Omental fat pad (tissue), 4 donors: ENCODE measurements at places on chromosomes 11 and 22. TPM values are rescaled to one million over a fixed set of nuclear protein-coding genes. Genes with fewer than 3 reads are reported as not detected.

Gene MRGPRF
- 27.8 TPM for total RNA-seq

Gene SOX6
- 41.0 TPM for total RNA-seq

Gene SLC15A3
- total RNA-seq, result 37.6 TPM

Gene PKDREJ
- total RNA-seq, result 0.09 TPM

Gene HTR3A
- total RNA-seq, result not detected

Gene SLC25A45
- total RNA-seq, result 6.8 TPM

Gene KBTBD4
- 18.7 TPM for total RNA-seq

Gene MRGPRX4
- not detected for total RNA-seq

Gene LYVE1
- total RNA-seq, result 321 TPM

- no peak for DNase-seq
Measured at GRCh38 chr11:17428261-17428660, 39.8 kb upstream of the KCNJ11 start.

- no peak for DNase-seq
Measured at GRCh38 chr22:46107753-46108563, 42.4 kb upstream of the PPARA start.

DNA sequence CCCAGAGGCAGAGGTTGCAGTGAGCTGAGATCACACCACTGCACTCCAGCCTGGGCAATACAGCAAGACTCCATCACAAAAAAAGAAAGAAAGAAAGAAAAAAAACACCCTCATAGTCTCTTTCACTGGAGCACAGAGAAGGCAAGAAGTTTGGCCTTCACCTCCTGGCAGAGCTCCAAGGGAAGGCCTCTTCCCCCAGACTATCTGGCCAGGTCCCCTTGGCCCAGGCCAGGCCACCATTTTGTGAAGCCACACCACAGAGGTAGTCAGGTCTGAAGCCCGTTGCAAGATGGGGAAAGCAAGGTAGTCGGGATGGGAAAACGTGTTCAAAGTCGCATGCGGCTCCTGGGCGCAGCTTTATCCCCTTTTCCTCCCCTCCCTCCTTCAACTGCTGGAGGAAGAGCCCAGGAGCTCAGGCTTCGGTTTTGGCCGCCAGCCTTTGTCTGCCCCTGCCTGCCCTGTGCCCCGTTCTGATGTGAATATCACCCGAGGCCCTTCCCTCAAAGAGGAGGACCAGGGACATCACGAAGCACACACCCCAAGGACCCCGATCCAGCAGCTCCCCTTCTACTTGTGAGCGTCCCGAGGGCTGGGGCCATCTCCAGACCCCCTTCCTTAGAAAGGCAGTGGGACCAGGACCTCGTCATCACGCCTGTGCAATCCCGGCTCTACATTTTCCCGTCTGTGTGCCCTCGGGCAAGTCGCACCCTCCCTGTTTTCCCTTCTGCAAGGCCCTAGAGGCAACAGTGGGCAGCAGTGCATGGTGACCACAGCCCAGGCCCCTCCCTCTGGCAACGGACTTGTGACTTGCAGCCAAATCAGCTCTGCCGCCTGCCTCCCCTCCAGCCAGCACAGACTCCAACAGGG, 17.7 kb downstream of the CABP7 start:
- no peak for DNase-seq

DNA sequence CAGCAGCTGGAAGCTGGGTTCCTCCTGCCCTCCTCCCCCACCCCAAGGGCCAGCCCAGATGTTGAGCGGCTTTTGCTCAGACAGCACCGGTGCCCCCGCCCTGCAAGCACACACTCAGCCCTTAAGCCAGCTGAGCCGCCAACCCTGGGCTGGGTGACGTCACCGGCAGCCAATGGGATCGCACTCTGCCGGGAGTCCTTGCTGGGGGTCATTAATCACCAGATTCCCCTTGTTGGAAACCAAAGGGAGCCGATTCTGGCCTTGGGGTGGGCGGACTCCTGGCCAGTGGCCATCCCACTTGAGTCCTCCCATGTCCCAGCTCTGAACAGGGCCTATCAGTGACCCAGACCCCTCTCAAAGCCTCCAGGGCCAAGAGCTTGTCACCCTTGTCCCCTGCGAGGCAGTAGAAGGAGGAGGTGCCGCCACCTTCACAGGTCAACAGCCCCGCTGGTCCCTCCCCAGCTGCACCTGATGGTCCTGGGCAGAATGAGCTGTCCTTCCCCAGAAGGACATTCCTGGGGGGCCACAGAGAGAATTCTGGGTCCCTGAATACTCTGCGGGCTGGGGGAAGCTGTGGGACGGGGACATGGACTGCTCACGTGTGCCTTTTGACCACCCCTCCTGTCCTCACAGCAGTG, 7.4 kb downstream of the DUSP8 start:
- no peak for DNase-seq

DNA sequence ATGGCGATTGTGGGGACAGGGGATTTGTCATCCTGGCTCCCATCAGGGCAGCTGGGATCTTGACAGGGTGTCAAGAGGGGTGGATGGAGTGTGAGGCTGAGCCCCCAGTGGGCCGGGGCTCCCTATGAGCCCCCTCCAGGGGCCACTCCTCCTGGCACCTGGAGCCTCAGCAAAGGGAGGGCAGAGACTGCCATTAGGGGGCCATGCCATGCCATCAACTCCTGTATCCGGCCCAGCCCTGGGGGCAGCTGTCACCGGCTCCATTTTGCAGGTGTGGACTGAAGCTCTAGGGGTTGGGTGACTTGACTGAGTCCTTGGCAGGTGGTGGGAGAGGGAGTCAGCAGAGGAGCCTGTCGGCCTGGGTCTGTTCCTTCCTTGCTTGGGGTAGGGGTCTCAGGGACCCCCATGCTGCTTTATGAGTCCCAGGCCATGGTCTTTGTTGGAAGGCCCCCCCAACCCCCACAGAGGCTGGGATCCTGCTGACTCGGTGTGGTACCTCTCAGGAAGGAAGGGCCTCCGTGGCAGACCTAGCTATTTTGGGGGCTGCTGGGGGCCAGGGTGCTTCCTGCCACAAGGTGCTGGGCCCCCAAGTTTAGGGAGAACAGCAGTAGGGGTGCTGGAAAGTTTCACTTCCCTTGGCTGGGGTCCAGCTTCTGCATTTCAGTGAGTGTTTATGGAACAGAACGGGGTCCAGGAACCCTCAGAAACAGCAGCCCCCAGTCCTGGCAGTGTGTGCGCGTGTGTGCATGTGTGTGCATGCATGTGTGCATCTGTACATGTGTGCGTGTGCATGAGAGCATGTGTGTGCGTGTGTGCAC, 1.5 kb downstream of the ACY3 start:
- no peak for DNase-seq

DNA sequence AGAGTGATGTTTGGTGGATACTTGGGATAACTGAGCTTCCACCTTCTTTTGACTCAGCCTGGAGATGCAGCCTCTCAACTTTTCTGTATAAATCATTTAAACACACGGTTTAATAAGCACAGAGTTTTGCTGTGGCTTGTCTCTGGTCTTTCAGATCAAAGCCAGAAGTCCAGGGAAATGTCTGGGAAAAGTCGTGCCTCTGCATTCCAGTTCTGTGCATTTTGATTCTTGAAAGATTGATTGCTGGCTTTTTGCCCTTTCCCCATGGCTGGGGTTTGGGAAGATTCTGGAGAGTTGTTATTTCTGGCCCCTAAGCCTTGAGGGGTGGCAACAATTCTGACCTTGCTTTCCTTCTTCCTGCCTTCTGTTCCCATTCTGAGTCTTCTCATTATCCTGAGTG, 154.1 kb downstream of the COMMD9 start:
- DNase-seq, result no peak

DNA sequence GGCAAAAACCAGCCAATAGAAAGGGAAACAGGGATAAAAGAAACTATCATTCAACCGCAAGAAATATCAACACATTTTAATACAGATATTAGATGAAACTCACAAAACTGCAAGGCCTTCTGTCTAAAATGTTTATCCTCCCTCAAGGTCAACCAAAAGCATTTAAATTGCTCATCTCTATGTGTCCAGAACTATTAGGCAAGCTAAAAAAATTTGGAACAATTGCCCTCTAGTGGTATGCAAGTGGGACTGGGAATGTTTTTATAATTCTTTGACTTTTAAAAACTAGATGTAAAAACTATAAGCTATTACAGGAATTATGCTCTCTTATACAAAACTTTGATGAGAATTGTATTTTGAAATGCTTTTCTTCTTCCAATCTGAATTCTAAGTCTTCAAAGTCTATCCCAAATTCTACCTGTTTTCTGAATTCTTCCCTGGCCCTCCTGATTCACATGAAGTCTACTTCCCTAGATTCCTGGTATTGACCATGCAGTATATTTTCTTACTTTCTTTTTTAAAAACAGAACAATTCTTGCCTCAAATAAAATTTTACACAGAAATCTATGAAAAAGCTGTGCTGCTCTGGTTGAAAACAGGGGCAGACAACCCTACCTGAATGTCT, 4.9 kb downstream of the CWC15 start:
- no peak for DNase-seq

DNA sequence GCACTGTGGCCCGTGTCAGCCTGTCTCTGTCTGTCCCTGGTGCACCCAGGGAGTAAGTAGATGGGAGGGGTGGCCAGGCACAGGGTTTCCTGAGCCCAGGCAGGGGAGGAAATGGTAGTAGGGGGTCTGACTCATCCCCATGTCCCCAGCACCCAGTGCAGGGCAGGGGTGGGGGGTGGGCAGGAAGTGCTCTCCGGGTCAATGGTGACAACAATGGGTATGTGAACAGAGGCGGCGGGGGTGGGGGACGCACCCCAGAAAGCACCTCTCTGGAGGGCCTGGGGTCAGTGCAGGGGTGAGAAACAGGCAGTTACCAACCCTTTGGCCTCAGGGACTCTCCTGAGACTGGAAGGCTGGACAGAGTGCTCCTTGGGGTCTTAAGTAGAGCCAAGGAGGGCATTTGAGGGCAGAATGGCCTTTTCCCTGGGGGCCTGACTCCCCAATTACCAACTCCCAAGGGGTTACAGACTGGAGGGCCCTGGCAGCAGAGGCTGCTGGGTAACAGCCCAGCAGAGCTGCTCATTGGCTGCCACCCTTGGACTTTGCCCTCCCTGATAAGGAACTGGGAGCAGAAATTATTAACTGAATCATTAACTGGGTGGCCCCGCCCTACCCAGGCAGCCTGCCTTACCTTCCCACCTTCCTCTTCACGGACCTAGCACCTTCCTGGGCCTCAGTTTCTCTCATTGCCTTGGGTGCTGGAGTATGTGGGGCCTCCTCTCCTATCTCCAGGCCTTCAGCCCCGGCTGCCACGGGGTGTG, 4.2 kb downstream of the MYRF start:
- no peak for DNase-seq

- DNase-seq, result no peak
Measured at GRCh38 chr22:48837341-48837935, 990.2 kb downstream of the BRD1 start.

DNA sequence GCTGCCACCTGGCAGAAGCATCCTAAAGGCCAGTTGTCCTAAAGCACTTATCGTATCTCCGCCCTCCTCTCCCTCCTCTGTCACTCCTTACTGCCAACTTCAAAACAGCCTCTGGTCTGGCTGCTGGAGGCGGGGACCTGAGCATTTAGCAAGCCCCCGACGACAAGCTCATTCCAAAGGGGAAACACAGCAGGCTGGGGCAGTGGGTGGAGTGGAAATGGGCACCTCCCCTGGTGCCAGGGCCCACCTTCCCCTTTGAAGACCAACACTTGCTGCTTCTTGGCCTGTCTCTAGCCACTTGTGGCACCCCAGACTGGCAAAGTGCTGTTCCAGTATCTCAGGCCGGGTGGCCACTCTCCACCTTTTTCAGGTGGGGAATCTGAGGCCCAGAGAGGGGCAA, 3.6 kb downstream of the MAP3K11 start:
- no peak for DNase-seq

GRCh38 chr11:67421430-67422031, 6.1 kb downstream of the CARNS1 start:
- no peak for DNase-seq

DNA sequence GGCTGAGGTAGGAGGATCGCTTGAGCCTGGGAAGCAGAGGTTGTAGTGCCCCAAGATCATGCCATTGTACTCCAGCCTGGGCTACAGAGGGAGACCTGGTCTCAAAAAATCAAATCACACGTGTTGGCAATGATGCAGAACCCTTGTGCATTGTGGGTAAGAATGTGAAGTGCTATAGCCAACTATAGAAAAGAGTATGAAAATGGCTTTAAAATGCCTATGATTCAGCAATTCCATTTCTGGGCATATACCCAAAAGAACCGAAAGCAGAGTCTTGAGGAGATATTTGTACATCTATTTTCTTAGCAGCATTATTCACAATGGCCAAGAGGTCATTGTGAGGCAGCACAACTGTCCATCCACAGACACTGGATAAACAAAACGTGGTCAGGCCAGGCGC, 2.6 kb upstream of the FADS3 start:
- no peak for DNase-seq

DNA sequence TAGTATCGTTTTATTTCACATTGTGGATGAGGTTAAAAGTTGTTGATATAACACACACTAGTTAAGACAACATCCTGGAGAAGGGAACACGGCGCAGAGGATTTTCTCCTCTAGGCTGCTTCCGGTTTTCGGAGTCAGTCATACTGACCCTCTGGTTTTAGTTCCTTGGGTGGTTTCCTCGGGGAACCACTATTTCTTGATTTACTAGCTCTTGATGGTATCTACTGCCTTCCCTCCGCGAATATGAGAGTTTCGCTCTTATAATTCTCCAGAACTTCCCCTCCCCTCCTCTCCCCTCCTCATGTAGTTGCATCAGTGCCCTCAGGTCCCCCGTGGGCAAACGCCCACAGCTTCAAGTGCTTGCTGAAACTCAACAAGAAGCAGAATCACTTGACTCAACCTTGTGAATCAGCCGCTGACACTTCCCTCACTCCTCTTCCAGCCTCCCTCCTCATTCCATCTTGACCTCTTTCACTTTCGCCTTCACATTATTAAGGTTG, 15.9 kb upstream of the APOBEC3A start:
- DNase-seq, result no peak

DNA sequence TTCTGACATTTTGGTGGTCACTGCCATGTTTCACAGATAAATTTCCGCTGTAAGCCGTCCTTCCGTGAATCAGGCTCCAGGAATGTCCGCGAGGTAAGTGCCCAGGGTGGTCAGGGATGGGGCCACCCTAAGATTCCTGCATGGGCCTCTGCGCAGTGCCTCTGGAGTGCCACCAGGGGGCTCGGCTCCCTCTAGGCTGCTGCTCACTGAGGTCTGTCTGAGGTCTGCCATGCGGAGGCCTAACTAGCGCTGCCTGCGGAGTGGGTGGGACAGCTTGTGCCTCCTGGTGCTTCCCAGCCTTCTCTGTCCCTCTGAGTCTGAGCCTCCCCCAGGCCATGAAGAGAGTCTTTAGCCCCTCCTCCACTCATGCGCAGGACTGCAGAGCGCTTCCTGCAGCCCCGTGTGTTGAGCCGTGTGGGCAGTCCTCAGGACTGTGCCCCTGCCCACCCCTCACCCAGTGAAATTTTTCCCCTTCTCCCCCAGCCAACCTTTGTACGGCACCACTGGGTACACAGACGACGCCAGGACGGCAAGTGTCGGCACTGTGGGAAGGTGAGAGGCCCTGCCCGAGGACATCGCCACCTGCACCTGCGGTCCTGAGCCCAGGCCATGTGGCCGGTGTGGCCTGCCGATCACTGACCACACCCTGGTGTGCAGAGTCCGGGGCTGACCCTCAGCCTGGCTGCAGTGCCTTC, 11.9 kb upstream of the MDK start:
- DNase-seq, result no peak

GRCh38 chr22:27146866-27147633, 489.7 kb downstream of the MIAT start:
- DNase-seq, result no peak
